ENCODE measurements at places on chromosomes 6 and 20.

- DNase-seq = no peak
Observed at GRCh38 chr20:59051666-59052185, 9.1 kb upstream of the PRELID3B start.

DNA sequence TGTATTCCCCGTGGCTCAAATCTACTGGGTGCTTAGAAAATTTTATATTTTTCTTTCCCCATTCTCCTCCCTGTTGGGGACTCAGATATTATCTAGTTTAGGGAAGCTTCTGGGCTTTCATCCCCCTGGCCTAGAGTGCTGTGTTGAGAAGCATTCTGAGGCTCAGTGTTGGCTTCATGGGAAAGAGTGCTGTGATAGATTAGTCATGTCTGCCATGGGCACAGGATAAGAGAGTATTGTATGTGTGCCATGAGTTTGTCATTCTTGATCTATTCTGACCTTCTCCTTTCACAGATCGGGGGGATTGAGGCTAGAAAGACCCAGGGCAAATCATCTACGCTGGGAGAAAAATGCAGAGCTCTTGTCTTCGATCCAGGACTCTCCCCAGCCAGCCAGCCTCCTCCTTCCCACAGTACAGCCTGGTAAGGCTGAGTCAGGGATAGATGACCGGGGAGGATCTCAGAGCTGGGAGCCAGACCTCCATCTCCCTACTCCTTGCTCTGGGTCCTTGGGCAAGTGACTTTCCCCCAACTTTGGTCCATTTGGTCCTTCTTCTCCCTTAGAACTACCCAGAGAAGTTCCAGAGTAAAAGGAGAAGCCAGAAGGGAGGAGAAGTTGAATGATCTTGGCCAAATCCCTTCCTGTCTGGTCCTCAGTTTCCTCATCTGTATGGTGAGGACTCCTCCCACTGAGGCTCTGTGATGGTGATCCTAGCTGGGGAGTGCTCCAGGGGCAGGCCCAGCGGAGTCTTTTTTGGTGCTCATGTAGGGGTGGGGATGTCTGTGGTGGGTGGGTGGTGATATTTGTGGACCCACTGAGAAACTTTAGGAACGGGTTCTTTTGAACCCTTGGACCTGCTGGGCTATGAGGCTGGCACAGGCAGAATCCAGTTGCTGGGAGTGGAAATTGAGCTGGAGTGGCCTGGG, 5.0 kb downstream of the SRC start:
- DNase-seq = no peak

GRCh38 chr6:110307368-110307767, 50.8 kb downstream of the METTL24 start:
- no peak for DNase-seq

DNA sequence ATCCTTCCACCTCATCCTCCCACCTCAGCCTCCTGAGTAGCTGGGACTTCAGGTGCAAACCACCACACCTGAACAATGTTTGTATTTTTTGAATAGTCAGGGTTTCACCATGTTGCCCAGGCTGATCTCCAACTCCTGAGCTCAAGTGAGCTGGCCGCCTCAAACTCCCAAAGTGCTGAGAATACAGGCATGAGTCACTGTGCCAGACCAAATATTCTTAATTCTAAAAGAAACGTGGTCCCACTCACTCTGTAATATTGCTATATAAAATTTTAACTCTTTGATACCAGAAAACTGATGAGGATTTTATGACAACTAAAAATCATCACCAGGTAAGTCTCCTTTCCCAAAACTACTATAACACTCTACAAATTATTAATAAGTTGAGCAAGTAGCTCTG, 716.8 kb upstream of the GJE1 start:
- no peak for DNase-seq

DNA sequence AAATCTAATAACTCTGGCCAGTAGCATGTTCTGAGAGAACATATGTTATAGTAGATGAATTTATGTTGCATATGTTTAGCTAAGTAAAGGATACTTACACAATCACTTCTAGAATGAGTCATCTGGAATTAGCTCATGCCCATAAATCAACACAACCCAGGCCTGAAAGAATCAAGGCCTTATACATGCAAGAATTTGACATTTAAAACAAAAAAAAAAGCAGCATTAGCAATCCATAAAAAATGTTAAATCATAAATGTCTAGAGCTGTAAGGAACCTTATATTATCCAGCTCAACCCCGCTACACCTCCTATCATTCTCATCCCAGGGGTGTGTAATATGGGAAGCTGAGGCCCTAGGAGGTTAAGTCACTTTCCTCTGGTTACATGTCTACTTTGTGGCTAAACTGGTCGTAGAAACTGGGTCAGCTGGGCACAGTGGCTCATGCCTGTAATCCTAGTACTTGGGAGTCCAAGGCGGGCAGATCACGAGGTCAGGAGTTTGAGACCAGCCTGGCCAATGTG, 105.2 kb upstream of the CARMIL1 start:
- no peak for DNase-seq

DNA sequence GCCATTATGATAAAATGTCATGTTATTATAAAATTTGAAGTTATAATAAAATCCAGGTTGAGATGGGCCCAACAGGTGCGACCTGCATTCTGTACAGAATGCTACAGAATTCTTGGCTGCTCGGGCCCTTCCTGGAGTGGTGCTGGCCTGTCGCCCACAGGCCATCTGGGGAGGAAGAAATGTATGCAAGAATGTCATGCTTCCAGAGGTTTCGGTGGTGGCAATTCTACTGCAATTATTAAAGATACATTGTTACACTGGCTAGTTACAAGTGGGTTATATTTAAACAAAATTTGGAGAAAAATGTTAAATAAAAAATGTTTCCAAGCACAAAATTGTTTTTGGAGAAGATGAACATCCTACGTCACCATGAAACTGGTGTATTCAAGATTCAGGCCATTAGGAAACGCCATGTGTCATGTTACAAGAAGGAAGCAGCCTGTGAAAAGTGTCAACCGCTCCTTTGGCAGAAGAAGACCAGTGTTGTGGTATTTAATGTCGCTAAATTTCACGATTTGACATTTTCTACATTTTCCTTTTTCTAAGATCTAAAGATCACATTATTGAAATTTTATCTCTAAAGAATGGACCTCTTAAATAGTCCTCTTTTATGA, 7.1 kb downstream of the RAMACL start:
- DNase-seq = no peak

GRCh38 chr20:32507998-32508774, 76.9 kb downstream of the NOL4L start:
- DNase-seq = no peak

- DNase-seq = peak; percentile 66
Observed at GRCh38 chr6:118333772-118334171, 214.3 kb upstream of the PLN start.

DNA sequence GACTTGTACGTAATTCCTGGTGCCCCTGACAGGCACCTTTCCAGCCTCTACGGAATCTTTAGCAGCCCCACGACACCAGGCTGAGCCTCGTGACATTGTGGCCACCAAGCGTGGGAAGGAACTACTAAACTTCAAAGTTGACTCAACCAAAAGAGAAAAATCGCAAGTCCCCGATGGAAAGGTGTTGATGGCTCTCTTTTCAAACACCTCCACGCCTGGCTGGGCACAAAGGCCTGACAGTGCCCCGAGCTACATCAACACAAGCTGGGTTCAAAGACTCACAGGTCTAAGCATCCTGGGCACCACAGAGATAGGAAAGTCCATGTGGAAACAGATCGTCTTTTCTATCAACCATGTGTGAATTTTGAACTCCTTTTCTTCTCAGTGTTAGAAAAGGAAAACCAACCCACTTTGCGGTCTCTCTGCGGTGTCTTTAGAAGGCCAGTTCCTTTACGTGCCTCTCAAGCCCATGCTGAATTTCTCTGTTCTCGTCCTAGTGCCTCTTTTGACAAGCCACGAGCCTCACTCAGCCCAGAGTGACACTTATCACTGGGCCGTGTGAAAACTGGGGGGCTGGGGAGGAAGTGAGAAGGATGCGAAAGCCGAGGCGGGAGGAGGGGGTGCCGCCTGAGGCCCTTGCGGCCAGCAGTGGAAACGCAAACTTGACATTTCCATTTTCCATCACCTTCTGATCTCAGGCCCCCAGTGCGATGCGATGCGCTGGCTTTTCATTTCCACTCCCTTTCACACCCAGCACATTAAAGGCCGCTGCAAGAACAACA, 59.4 kb downstream of the GFOD1 start:
- no peak for DNase-seq

DNA sequence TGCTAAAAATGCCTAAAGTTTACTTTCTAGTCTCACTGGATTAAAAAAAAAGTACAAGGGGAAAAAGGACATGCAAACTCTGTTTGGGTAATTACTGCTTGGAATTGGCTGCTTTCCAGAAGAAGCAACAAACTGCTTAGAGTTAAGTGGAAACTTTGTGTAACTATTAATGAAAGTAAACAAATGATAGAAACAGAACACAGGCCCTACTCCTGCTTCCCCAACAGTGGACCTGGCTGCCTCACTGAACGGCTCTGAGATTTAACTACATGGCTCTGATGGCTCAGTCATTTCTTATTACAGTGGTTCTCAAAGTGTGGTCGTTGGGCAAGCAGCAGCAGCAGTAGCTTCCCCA, 108.5 kb downstream of the MAN1A1 start:
- DNase-seq = peak; percentile 91

DNA sequence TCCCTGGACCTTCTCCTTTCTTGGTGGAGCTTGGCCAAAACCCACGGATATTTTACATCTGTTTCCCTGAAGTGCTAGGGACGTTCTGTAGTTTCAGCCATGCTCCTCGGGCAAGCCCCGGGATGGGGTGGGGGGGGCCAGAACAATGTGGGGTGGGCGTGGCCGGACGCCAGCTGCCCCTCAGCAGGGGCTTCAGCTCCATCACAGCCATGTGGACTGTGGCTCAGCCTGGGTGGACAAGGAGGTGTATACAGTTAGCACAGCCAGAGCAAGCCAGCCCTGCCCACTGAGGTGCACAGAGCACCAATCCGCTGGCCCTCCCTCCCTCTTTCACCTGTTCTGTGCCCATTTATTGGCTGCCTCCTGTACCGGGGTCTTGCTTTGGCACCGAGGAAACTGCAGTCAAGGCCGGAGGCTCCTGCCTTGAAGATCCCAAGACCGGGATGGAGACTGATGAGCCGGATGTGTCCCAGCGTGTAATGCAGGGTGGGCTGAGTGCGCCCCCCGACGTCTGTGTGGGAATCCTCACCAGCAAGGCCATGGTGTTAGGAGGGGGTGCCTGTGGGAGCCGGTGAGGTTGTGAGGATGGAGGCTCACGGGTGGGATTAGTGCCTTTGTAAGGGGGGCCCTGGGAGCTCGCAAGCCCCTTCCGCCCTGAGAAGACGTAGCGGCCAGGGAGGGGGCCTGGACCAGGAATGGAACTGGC, 28.0 kb downstream of the FRMD1 start:
- DNase-seq = no peak

GRCh38 chr6:137299681-137300080, 80.5 kb upstream of the IFNGR1 start:
- no peak for DNase-seq

DNA sequence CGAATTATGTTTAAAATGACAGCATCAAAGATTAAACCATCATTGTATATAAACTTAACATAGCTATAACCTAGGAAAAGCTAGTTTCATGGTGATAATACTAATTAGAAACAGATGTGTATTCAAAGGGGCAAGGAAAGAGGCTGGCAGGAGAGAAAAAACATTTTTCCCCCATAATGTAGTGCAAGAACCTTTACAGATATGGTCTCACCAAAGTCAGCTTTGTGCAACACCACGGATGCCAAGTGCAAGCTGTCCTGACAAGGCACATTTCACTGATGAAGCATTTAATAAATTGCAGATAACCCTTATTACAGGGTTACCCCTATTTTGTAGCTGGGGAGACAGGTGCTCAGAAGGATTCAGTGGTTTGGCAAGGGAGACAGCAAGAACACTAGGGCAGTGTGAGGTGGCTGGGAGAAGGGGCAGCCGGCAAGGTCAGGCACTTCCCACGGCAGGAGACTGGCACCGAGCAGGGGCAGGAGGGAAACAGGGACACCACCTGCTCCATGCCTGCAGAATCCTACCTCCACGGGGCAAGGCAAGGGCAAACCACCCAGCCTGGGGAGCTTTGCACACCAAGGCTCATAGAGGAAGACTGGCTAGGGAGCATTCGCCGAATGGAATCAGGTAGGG, 6.5 kb downstream of the RPS6KA2 start:
- no peak for DNase-seq

DNA sequence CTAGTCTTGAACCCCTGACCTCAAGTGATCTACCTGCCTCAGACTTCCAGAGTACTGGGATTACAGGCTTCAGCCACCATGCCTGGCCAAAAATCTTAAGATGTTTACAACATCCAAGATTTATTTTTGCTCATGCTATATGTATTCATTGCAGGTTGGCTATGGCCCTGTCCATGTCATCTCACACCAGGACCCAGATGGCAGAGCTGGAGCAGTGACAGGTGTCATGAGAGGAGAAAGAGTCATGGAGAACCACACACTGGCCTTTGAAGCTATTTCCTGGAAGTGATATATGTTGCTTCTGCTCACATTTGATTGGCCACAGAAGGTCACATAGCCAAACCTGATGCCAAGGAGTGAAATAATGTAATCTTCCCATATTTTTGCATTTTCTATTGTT, 13.8 kb upstream of the DDR1 start:
- no peak for DNase-seq

DNA sequence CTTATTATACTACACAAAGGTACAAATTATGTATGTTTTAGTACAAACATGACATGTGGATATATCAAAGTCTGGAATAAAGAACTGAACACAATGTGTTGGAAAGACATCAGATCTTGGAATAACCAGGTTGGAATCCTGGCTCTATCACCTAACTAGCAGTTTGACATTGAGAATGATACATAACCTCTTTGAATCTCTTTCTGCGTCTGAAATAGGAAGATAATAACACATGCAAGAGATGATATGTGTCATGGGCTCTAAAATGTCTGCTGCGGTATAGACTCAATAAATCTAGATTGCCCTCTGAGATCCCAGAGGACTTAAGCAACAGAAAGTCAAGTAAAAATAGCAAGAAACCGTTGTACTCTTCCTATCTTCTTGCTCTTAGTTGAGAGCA, 66.8 kb upstream of the CCN2 start:
- no peak for DNase-seq

- DNase-seq = no peak
Observed at GRCh38 chr6:12313306-12313991, 23.3 kb downstream of the EDN1 start.

DNA sequence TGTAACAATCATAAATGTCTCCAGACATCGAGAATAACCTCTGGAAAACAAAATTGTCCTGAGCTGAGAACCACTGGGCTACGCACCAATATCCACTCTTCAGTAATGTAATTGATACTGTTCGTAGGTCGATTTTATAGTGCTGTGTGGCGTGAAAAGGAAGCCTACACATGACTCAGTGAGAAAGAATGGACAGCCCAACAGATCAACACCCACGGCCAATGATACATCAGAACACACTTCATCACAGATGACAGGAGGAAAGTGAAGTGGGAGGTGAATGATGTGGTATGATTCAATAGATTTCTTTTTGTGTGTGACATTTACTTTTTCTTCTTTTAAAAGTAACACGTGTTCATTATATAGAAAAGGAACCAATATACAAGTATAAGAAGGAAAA, 93.5 kb downstream of the RPS12 start:
- no peak for DNase-seq

- peak; percentile 82 for DNase-seq
Observed at GRCh38 chr6:110325197-110325596, 33.0 kb downstream of the METTL24 start.
